ENCODE measurements at places on chromosomes 7 and 10. TPM values are rescaled to one million over a fixed set of nuclear protein-coding genes. Genes with fewer than 3 reads are reported as not detected.

DNA sequence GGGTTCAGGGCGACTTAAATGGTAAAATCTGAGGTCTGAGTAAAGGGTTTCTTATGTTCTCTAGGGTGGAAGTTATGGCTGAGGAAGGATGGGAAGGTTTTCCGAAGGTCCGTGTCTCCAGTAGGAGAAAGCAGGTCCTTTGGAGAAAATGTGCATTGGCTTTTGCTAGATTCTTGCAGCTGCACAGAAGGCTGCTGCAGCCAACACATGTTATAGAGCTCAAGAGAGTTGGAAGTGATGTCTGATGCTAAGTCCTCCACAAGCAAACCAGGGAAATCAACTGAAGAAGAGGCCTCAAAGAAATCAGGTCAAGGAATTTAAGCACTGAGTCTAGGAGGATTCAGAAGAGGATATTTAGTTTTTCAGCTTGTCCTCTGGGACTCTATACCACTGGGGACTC lies 404.6 kb downstream of the LRMDA start:
- no peak overlapping the region for H3K4me3 ChIP-seq
- DNase-seq: no peak
- no peaks in the 10 kb centered on the region for H3K36me3 ChIP-seq
- no peaks in the 10 kb centered on the region for H3K4me1 ChIP-seq
- H3K27ac ChIP-seq: no peak overlapping the region

- H3K36me3 ChIP-seq: peaks cover 10% of the 10 kb centered on the region
- H3K4me1 ChIP-seq: peaks cover 16% of the 10 kb centered on the region
- no peak overlapping the region for H3K27ac ChIP-seq
- H3K27me3 ChIP-seq: peaks cover 43% of the 10 kb centered on the region
- DNase-seq: no peak
These were observed 181.4 kb upstream of the SHH start for GRCh38 chr7:155993420-155994278.

DNA sequence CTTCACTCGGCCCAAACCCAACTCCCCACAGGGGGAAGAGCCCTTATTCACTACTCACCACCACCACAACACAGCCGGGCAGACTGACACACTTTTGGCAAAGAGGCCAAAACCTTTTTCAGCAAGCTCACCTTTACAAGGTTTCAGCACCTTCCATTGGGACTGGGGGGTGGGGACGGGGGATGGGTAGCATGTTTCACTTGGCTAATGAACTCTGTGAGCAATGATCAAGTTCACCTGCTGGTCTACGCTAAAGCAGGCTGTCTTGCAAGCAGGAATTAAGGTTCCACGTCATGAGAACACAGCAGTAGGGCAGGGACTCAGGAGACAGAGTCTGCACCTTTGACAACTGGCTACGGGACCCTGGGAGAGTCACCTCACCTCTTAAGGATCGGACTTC lies 7.0 kb downstream of the FAM53B start:
- H3K36me3 ChIP-seq: peaks cover 4% of the 10 kb centered on the region
- no peaks in the 10 kb centered on the region for H3K27me3 ChIP-seq
- H3K4me3 ChIP-seq: peak overlapping the region; percentile 72
- peak overlapping the region; percentile 100 for H3K27ac ChIP-seq
- DNase-seq: no peak

Gene SLC13A4
- not detected for total RNA-seq

- H3K27ac ChIP-seq: peak overlapping the region; percentile 90
- H3K36me3 ChIP-seq: peaks cover 2% of the 10 kb centered on the region
- DNase-seq: no peak
- H3K27me3 ChIP-seq: no peaks in the 10 kb centered on the region
- H3K4me1 ChIP-seq: peaks cover 54% of the 10 kb centered on the region
- H3K4me3 ChIP-seq: peak overlapping the region; percentile 5
These were observed 17.4 kb downstream of the TES start for GRCh38 chr7:116227678-116228239.

DNA sequence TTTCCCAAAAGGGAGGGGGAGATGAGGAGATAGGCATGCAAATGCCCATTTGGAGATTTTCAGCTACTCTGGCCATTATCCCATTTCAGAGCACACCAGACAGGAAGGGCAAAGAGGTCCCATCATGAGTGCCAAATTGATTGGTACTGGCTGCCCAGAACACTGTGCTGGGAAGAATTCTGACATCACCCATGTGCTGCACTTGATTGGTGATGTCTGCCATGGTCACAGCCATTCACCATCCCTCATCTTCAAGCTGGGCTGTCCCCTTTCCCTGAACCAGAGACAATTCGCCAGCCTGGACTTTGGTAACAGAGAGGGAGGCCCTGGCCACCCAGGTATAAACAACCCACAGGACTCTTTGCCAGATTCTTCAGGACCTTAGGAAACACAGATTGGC lies 23.2 kb upstream of the RADIL start:
- no peaks in the 10 kb centered on the region for H3K36me3 ChIP-seq
- H3K27me3 ChIP-seq: peaks cover 22% of the 10 kb centered on the region
- DNase-seq: no peak
- H3K27ac ChIP-seq: no peak overlapping the region
- no peaks in the 10 kb centered on the region for H3K4me1 ChIP-seq

DNA sequence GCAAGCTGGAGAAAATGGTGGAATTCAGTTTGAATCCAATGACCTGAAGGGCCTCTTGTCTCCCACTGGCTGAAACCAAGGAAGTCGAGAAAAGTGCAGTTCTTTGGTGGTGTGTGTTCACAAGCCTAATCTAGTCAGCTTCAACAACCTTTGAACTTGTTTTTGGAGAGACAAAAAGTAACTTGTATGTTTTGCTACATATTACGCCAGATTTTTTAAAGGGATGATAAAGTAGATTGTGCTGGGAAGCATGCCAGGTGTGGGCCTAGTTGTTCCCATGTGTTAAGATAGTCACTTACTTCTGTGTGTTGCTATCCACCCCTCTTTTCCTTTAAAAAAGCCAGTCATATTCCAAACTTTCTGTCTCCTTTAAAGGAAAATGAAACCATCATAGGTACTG lies 79.7 kb upstream of the FAM3C start:
- peaks cover 2% of the 10 kb centered on the region for H3K4me1 ChIP-seq
- DNase-seq: no peak
- H3K36me3 ChIP-seq: no peaks in the 10 kb centered on the region
- no peak overlapping the region for H3K27ac ChIP-seq
- H3K4me3 ChIP-seq: no peak overlapping the region

GRCh38 chr10:9331583-9332008 lies 1277.1 kb downstream of the GATA3 start:
- no peak for DNase-seq
- no peak overlapping the region for H3K4me3 ChIP-seq
- peaks cover 3% of the 10 kb centered on the region for H3K4me1 ChIP-seq

Measured in T-helper 17 cell (primary cell).